ENCODE measurements at places on chromosomes 11 and 22.

- DNase-seq, result no peak
These were observed 11.1 kb downstream of the SPTBN2 start for GRCh38 chr11:66717925-66718319.

GRCh38 chr11:56846631-56847576, 98.4 kb upstream of the OR9G4 start:
- DNase-seq, result no peak

GRCh38 chr22:20918663-20919218, 1.5 kb downstream of the CRKL start:
- DNase-seq, result no peak

DNA sequence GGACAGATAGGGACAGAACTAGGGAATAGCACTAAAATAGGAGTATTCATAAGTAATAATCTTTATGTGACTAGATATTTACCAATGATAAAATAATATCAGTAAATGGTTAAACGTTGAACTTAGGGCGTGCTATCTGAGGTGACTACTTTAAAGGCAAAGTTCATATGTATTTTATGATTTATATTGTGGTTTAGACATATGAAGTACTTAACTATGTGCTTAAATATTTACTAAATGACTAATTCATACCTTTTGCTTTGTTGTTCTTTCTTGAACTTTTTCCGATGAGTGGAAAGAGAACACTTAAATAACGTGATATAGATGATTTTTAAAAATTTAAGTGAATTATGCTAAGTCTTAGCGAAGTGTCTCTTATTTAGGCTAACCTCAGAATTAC, 14.7 kb downstream of the LUZP2 start:
- DNase-seq, result no peak

DNA sequence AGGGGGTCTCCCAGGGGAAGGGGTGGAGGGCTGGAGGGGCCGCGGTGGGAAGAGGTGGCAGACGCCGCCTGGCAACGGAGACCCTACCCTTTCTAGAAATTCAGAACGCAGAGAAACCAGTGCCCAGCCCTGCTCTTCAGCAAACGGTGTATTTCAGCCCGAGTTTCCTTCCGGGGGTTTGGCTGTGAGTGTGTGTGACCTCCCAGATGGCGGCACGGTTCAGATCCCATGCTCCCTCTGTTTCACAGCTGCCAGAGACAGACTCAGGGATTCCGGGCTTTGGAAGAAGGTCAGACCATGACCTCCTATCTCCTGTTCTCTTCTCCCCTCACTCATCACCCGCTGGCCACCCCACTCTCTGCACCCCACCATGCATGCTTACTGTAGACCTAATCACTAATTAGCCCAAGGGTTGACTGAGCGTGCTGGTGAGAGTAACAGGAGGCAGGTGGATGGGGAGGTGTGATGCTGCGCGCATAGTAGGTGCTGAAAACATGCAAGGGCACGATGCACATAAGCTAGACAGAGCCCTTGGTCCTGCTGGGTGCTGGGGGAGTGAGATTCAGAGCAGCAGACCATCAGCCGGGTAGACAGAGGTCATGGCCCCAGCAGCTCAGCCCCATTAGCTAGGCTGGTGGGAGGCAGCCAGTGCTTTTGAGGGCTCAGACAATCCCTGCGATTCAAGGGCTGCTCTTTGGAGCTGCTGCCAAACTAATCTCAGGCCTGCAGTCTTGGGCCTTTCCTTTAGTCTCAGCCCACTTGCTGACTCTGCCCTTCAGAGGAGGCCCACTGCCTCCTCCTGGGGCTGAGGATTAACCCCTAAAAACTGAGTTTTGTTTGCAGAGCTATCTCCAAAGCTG, 256.5 kb upstream of the CADM1 start:
- DNase-seq, result no peak

DNA sequence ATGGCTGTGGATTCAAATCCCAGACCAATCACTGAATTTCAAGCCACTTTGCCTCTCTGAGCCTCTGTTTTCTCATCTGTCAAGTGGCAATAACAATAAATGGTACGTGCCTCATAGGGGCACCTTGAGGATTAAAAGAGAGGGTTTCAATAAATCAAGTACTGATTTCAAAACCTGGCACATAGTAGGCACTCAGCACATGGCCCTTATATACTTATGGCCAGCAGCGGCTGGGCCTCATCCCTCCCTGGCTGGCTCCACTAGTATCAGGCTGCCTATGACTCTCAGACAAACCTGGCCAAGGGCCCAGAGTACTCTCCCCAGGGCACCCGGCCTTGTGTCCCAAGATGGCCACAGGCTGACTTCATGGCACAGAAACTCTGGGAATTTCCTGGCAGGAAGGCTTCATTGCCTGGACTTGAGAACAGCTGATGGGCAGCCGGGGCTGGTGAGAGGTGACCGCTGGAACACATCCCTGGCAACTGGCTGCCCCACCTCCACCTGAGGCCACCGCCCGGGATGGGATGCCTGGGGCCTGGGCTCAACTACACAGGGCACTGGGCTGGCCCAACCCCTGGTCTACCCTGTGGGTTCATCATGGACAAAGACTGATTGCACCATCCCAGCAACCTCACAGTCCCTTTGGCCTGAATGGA, 3.4 kb downstream of the FADS3 start:
- DNase-seq, result no peak

GRCh38 chr11:27209562-27210005, 153.4 kb downstream of the CCDC34 start:
- no peak for DNase-seq

DNA sequence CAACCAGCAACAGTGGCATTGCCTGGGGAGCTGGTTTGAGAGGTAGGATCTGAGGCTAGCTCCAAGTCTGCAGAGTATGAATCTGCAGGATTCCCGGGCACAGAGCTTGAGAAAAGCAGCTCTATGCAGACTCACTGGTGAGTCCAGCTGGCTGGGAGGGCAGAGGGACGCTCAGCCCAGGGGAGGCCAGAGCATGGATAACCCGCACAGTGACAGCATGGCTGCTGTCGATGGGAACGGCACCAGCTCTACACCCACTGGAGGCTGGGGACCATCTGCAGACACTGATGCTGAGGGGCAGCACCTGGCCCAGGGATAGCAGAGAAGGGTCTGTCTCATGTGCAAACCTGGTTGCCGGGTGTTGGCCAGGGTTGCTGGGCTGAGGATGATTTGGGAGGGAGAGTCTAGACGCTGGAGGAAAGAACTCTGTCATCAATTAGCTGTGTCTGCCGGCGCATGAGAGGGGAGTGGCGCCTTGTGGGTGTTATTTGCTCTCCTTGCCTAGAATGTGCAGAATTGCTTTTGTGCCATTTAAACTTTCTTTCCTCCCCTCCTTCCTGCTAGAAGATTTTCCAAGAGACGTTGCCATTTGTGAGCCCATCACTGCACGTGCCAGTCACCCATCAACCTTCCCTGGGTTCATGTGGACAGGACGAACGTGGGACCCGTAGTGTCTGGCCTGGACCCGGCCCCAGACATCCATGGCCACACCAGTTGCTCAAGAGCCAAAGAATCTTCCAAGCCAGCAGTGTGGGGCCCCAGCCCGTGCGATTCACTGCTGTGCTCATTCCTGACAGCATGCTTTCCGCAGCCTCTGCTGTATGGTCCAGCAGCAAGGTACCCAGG, 19.1 kb upstream of the LINC01488 start:
- DNase-seq, result no peak

DNA sequence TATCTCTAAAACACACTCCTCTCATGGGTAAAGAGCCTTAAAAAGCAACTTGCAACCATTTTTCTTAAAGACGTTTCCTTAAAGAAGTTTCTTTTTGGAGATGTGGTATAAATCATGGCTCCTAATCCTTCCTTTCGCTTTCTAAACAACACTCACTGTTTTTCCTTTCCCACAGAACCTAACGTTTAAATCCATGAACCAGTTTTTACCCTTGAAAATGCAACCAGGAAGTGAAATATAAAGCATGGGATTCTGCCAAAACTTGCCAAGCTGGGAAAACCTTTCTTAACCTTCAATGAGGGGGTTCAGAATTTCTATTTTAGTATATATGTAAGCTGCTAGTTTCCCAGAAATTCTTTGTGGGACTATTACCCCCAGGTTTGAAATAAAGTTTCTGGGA, 8.6 kb downstream of the PLEKHA7 start:
- DNase-seq, result no peak
